H1 (cell line): ENCODE measurements at places on chromosomes 2 and 18.

DNA sequence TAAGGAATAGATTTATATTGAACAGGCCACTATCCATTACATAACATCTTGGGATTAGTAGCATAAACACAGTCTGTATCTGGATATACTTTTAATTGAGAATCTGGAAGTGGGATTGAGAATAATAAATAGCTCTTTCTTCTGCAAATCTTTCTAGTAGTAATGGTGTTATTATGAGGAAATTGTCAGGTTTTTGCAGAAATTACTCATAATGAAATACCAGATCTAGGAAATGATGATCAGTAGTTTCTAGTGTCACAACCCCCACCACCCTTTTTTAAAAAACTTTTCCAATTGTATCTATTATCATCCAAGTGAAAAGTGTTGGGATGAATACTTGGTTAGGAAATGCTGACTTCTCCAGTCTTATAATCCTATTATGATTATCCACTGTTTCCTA lies 18.7 kb downstream of the NBEAL1 start:
- no peak for DNase-seq

DNA sequence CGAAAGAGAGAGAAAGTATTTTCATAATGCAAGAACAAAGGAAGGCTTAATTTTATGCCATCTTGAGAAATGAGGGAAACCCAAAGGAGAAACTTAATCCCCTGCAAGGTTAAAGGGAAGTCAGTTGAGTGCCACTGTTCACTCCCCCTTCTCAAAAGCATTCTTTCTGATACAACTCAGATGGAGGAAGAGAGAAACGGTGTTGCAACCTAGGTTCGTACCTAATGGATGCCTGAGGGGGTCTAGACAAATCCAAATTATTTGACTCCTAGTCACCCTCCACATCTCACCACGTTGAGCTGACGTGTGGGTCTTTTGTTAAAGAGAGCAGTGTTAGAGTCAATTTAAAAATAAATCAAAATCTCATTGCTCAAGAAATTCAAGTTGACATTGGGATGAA lies 52.6 kb upstream of the UNC80 start:
- no peak for DNase-seq

DNA sequence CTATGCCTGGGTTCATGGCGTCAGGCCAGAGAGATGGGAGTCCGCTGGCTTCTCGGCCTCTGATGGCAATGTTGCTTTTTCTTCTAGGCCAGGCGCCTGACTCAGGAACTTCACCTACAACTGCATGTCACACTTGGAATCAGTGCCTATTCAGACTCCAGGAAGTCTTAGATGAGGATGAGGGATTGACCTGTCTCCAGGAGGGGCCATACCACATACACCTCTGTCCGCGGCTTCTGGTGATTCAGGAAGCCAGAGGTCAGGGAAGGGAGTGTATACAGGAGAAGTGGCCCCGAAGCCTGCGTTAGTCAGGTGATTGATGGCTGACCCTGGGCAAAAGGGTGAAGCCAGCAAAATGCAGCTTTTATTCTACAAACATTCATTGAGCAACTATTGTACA lies 109.1 kb upstream of the RMDN2 start:
- no peak for DNase-seq

DNA sequence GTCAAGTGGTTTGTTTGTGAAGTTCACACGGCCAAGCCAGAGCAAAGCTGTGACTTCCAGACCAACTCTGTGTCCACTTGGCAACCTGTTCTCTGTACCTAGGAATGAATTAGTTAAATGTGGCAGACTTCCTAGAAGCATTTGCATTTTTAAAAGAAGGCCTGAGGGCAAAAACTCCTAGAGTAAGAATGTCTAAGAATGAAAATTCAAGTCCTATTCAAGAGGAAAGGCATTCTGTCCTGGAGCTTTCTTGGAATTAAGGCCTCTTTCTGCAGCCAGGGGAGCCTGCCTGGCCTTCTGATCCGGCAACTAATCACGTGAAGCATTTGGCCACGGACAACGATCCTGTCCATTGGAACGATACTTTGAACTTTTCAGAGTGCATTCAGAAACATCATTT lies 155.0 kb downstream of the SETBP1 start:
- DNase-seq: no peak

- peak; percentile 86 for DNase-seq
Measured at GRCh38 chr2:223837287-223838061, at the start of gene AP1S3. Gene AP1S3, minus strand, starts transcription at chr2:223837582. Its CDS starts 132 bp downstream, at chr2:223837450.

- DNase-seq: peak; percentile 97
Measured at GRCh38 chr2:16105669-16106281, 165.4 kb downstream of the MYCN start.

GRCh38 chr18:46283895-46284295 lies 179.7 kb downstream of the HAUS1 start:
- DNase-seq: no peak

- DNase-seq: no peak
Measured at GRCh38 chr2:173327421-173327820, 27.3 kb upstream of the CDCA7 start.

DNA sequence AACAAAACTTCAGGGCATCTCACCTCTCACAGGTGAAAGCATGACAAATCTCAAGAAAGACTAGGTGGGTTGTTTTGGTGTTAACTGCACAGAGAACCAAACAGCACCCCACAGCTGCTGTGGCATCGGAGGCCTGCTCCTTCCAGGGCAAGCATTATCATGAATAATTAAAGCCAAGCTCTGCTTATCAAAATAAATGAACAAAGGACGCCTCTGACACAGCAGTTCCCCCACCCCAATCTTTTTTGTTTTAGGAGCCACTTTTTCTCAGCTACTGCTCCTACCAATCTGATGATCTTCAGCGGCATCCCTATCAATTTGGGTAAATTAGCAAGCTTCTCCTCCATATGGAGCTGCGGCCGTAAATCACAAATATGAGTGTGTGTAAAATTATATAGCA lies 58.6 kb downstream of the KLF7 start:
- no peak for DNase-seq

GRCh38 chr2:235949567-235950472 lies 218.4 kb downstream of the GBX2 start:
- no peak for DNase-seq

- no peak for DNase-seq
Measured at GRCh38 chr2:150182566-150183235, 304.8 kb downstream of the RND3 start.

DNA sequence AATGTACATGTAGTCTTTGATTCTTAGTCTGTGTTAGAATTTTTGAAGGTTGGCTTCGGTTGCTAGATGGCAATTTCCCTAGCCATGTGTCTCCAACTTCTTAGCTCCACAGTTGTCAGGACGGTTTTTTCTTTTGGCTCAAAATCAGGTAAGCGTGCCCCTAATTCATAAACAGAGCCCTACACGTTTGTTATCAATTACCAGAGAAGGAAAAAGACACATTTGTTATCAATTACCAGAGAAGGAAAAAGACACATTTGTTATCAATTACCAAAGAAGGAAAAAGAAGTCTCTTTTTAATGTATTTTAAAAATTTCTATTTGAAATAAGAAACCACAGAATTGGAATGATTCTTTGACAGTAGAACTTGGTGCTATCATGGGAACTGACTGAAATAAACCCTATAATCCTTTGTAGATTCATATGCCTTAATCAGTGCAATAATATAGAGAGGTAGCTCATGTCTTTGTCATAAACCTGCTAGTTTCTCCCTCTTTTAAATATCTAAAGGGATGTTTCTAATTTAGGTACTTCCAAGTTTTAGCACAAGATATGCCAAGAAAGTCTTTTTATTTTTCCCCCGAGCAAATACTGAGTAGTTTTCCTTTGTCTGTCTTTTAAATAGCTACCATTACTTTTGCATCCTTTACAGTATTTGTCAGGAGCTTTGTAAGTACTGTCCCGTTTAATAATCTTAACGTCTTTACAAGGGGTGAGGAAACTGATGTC lies 35.9 kb downstream of the CAMKMT start:
- DNase-seq: no peak
